ENCODE measurements at places on chromosomes 7 and 10.

DNA sequence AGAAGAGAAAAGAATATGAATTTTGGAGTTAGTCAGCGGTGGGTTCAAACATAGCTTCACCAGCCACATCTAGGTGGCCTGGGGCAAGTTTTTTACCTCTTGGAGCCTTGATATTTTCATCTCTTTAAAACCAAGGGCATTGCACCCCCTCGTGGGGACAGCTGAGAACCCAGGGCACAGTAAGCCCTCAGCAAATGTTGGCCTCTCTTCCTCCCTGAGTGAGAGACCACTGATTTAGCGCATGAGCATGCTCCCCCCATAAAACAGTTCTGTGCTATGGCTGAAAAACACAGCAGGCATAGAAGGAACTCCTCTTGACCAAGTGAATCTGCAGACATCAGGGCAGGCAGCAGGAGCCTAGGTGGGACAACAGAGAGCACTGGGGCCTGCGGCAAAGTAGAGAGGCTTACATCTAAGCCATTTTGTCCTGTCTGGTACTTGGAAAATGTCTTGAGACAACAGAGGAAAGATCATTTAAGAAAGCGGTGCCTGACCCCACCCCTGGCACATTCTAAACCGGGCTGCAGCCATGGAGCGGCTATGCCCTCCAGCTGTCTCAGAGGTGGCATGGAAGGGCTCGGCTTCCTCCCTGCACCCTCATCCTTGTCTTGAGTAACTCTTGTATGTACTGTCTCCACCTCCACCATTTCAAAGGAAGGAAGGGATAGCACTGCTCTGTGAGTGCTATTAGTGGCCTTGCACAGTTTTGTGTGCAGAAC lies 94.7 kb downstream of the ARHGAP22 start:
- DNase-seq, result no peak

GRCh38 chr7:13024121-13024674 lies 336.8 kb downstream of the ARL4A start:
- no peak for DNase-seq

GRCh38 chr7:139153832-139154231 lies 44.3 kb upstream of the ZC3HAV1 start:
- no peak for DNase-seq

DNA sequence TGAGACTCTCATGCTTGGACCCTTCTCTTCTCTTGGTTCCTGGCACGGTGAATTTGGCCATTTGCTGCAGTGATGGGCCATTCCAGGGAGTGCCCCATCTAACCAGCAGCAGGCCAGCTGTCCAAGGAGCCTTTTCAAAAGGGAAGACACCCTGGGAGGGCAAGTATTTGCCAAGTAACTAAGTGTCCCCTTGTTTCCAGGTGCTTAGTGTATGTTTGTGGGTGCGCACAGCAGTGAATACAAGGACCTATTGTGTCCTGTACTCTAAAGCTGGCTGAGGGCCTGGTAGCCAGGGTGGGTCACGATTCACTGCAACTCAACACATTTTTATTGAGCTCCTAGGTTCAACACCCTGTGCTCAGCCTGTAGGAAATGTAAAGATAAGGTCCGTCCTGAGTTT lies 348.8 kb downstream of the RNLS start:
- DNase-seq, result no peak

DNA sequence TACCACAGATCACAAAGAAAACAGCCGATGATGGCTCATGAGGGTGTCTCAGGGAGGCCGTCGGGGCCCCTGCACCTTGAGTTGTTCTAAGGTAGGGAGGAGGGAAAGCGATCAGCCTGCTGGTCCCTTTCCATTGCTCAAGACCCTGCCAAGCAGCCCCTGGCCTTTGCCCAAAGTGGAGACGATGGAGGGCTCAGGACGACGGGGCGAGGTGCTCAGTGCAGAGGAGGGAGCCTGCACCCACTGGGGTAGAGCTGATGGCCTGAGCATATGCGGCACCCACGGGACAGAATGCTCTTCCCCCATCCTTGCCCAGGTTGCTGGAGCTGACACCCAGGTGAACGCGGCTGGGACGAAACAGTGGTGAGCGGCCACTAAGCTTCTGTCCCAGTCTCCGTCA lies 58.3 kb upstream of the FAM20C start:
- no peak for DNase-seq
